ENCODE measurements at places on chromosomes 5 and 9.

DNA sequence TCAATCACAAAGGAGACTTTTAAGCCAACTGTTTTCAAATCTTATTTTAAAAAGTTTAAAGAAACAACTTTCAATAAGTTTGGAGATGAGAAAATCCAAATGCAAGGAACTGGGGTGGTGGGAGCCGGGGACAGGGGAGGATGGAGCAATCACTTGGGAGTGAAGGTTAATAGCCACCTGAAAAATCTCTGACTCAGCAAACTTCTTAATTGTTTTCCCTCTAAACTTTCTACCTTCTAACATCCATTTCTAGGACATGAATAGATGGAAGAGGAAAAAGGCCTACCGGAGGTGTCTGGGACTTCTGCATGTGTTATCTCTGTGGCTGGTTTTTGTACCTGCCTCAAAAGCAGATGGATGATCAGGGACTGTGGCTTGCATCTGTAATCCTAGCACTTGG is 360.6 kb downstream of the OSTF1 start:
- DNase-seq = no peak

DNA sequence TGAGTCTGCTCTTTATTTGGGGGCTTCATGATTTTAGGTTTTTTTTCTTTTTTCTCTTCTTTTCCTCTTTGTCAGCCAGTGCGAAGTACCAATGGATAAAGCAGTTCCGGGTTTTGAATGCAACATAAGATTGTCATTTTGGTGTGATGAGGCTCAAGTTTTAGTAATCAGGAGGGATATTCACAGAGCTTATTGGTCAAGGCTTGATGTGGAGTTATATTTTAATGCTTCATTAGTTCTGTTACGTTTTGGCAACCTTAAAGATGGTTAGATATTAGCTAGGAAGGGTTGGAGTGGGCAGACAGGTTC is 1.4 kb downstream of the PIK3R1 start:
- DNase-seq = no peak

- peak; percentile 75 for DNase-seq
Observed at GRCh38 chr5:172795318-172795977, 24.5 kb upstream of the DUSP1 start.

- DNase-seq = no peak
Observed at GRCh38 chr5:17713301-17713700, 79.0 kb downstream of the TAF11L14 start.
